ENCODE measurements at places on chromosomes 2 and 18. TPM values are rescaled to one million over a fixed set of nuclear protein-coding genes. Genes with fewer than 3 reads are reported as not detected.

Gene CHRNG
- total RNA-seq = not detected

Gene LOXL3
- total RNA-seq = 2.0 TPM

Gene PID1
- 1.0 TPM for total RNA-seq

DNA sequence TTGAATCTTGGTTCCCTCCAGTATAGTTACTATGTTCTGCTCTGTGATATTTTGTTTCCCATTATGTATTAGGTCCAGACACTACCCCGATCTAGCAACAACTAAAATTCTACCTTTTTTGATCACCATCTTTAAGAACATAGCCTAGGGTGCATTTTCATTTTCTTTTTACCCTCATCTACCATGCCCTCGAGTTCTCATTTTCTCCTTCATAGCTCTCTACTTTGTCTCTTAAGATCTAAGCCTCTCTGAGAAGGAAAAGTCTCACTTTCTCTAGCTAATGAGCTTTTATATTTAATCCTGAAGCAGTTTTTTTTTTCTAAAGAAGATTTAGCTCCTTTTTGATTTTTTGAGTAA lies 1089.4 kb upstream of the SLC39A10 start:
- no peaks in the 10 kb centered on the region for H3K36me3 ChIP-seq
- no peaks in the 10 kb centered on the region for H3K4me1 ChIP-seq
- H3K27me3 ChIP-seq = no peaks in the 10 kb centered on the region
- H3K4me3 ChIP-seq = no peak overlapping the region
- no peak for DNase-seq
- no peak overlapping the region for H3K27ac ChIP-seq

GRCh38 chr18:36527051-36527450 lies 229.5 kb downstream of the FHOD3 start:
- no peak overlapping the region for H3K4me3 ChIP-seq
- no peak overlapping the region for H3K27ac ChIP-seq
- H3K4me1 ChIP-seq = peaks cover 4% of the 10 kb centered on the region
- no peaks in the 10 kb centered on the region for H3K36me3 ChIP-seq
- no peak for DNase-seq

All from natural killer cell (primary cell).